ENCODE measurements at places on chromosomes 11 and 22.
A peak's percentile ranks its signal among the peaks of the same experiment; 100 is the strongest.

DNA sequence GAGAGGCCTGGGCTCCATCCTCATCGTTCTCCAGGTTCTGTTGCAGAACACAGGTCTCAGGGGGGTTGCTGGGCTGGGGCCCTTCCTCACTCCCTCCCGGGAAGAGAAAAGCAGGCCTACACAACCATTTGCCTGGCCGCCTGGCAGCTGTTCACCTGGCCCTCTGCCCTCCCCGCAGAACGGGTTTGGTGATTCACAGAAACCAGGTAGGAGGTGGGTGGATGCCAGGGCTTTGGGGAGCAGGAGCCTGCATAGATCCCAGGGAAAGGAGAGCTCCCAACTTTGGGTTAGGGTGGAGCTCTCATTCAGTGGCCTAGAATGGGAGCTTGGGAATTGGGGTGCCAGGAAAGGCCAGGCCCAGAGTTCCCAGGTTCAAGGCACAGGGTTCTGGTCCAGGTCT lies 995 bp downstream of the TMEM134 start:
- peak; percentile 94 for DNase-seq

DNA sequence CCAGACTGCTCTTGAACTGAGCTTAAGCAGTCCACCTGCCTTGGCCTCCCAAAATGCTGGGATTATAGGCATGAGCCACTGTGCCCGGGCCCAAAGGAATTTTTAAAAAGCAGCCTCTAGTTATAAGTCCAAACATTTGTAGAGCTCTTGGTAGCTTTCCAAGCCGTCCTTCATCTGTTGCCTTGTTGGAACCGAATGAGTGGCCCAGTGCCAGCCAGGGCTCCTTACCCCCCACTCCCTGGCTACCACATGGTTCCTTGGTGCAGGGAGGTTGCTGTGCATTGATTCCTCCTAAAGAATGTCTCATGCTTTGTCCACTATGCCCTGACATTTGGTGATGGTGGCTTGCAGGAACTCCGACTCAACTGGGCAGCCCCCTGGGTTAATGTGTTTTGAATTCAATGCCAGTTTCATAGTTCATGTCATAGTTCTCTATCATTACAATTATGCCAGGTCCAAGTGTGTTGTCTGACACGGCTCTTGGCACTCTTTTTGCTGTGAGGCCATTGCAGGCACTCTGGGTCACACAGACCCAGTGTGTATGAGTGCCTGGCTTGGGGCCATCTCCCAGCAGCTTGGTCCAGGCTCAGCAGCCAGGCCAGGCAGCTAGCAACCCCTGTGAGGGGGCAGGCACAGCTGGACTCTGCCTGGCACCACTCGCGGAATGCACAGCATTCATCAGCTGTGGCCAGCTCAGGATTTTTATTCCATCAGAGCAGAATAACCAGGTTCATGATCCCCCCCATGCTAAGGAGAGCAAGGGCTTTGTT lies 13.3 kb upstream of the MICALL1 start:
- peak; percentile 61 for DNase-seq

GRCh38 chr22:30426388-30427353 lies 1.1 kb downstream of the MTFP1 start:
- peak; percentile 78 for DNase-seq

- peak; percentile 46 for DNase-seq
Measured at GRCh38 chr11:134863294-134863693, 451.3 kb upstream of the B3GAT1 start.

DNA sequence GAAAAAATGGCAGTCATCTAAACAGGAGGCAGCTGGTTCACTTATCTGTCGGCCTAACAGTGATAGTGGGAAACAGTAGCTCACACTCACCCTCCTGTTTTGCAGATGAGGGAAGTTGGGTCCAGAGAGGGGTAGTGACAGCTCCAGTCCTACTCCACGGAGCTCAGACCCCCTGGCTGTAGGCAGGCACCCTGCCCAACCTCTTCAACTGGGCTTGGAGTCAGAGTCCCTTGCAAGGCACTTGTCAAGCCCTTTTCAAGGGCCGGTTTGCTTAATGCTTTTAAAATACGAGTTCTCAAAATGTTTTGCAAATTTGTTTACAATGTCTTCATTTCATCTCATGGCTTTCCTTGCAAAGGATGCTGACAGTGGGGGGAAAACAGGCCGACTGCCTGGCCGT lies 75.1 kb downstream of the BMAL1 start:
- no peak for DNase-seq

- no peak for DNase-seq
Measured at GRCh38 chr22:37464181-37464580, 22.0 kb downstream of the MFNG start.

GRCh38 chr22:50675553-50676179 lies 3.0 kb downstream of the SHANK3 start:
- no peak for DNase-seq

- no peak for DNase-seq
Measured at GRCh38 chr11:112024178-112024772, 933 bp upstream of the DLAT start.

- DNase-seq: no peak
Measured at GRCh38 chr22:33580310-33580709, 340.0 kb downstream of the LARGE1 start.

DNA sequence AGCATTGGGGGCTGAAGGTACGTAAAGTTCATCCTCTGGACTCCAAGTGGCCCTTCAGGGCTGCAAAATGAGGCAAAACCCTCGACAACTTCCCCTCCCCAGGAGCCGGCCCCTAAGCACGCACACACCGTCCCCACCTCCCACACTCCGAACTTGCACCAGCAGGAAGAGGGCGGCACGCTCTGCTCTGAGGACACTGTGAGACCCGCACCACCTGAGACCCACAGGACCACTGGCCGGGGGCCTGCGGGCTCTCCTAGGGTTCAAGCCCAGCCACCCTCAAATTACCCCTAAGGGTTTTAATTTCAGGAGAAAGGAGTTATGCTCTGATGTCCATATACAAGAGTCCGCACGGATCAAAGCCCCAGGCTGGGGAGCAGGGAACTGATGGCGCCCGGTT lies 49.7 kb upstream of the BID start:
- no peak for DNase-seq

DNA sequence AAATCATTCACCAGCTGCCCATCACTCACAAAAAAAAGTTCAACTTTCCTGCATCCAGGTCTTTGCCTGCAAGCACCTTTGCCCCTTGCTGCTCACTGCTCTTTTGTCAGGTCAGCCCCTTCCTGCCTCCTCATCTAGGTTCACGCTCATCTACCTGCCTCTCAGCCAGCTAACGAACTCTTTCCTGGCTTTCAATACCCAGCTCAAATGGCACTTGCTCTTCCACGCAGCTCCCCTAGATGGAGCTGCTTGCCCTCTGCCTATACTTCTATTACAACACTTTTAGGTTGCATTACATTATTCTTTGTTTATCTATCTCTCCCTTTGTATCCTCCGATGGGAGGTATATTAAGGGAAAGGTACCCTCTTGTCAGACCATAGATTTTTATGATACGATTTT lies 78.9 kb upstream of the TBCEL start:
- no peak for DNase-seq

DNA sequence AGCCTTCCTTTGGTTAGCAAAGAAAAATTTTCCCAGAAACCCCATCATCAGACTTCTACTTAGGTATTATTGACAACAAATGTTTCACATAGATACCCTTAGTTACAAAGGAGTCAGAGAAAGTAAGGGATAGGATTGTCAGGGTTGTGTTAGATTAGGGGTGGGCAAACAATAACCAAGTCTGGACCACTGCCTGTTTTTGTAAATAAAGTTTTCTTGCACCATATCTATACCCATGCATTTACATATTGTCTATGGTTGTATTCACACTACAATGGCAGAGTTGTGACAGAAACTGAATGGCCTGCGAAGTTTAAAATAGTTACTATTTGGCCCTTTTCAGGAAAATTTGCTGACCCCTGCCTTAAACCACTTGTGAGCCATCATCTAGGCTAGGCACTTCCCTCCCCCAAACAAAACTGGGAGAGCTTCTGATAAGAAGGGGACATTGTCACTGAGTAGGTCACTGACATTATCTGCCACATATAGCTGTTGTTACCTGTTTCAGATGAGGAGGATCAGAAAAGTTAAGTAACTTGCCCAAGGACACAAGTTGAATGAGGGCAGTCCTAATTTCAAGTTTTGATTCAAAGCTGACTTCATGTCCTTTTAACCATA lies 40.7 kb upstream of the TMEM135 start:
- no peak for DNase-seq

DNA sequence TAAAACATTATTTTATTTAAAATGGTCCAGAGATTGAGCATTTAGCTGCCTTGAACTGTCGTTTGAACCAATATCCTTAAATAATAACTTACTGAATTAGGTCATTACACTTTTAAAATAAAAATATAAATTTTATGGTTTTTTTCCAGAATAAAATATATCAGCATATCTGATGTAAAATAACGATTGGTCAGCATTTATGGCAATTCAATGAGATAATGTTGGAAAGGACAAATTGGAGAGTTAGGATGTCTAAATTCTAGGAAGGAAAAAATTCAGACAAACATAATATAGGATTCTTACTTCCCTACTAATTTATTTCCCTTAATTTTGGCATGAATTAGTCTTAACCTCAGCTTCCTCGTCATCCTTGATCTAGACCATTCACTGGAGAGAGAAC lies 113.4 kb downstream of the GRIA4 start:
- DNase-seq: no peak

DNA sequence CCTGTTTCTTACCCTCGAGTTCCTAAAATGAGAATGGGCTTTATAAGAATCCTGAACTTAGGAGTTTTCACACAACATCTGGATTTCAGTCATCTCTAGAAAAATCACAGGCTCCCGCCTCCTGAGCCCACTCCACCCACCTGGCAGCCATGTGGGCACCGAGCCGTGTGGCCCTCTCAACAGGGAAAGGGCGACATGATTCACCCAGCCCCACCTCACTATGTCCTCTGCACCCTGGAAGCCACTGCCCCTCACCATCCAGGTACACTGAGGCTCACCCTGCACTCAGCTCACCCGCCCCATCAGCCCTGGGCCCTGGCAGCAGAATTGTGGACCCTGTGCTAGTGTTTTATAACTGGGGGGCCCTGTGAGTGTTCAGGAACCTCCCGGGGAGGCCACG lies 101.5 kb downstream of the SHANK2 start:
- DNase-seq: no peak

GRCh38 chr11:5737091-5737490 lies 843 bp downstream of the OR56B1 start:
- DNase-seq: no peak

DNA sequence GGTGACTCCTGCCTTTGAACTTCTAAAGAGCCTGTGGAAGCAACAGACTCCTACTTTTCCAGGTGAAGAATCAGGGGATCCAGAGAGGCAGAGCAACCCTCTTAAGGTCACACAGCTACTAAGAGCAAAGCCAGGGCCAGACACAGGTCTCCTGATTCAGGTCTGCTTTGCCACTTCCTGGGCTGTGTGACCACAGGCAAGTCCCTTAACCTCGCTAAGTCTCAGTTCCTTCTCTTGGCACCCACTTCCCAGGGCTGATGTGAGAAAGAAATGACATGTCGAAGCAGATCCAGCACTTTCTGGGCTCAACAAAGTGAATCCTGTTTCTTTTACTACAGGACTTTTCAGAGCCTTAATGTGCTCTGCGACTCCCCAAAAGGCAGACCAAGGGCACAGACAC lies 30.2 kb downstream of the UQCR10 start:
- DNase-seq: no peak

DNA sequence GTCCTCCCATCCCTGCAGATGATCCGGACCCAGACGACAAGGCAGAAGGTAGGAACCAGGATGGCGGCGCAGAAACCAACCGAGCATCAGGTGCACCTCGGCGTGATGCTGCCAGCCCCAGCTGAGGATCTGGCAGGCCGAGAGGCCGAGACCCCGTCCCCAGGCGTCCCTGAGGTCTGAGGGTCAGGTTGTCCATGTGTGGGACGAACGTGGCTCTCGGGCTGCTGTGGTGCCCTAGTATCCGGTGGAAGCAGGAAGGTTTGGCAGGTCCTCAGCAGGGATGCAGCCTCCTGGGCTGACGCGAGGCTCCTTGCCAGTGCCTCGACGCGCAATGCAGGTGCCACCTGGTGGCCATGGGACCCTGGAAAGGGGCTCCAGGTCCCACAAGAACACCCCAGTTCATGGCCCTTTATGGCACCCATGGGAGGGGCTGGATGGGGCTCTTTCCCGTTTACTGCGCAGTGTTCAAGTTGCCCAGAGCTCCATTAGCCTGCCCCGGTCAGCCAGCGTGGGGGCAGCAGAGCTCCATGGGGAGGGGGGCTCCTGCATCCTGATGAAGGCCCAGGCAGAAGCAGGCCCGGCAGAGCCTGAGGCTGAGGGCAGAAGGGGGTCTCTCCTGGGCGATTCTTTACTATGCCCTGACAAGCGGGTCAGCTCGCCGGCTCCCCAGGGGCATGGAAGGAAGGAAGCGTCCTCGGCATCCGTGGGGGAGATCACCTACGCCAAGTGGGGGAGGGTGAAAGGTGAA lies 129.9 kb downstream of the CTTN start:
- no peak for DNase-seq

DNA sequence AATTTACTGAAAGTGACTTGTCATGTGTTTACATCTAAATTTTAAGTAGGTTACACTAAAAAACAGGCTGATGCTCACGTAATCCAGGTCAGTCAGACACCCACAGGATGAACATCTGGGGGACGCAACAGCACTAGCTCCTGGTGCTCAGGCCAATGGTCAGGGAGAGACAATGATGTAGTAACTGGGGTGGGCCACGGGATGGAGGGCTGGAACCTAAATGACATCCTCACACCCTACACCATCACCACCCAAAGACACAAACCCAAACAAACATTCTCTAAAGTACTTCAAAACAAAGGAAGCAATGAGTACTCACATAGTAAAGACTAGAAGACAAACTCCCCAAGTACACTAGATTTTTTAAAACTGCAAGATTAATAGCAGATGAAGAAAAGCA lies 53.5 kb upstream of the SLC25A1 start:
- no peak for DNase-seq

DNA sequence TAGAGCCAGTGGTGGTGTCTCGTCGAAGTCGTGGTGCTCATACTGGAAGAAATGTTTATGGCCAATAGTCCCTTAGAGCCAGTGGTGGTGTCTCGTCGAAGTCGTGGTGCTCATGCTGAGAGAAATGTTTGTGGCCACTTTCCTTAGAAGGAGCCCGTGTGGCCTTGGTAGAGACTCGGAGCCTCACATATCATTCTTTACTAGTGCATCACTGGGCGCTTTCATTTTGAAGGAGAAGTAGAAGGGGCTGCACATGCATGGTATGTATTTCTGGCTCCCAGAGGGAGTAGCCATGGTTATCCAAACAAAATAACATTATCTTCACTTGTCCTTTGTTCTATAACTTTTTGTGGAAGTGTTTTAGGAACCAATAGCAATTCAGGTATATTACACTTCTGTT lies 69.5 kb downstream of the JAM3 start:
- no peak for DNase-seq

DNA sequence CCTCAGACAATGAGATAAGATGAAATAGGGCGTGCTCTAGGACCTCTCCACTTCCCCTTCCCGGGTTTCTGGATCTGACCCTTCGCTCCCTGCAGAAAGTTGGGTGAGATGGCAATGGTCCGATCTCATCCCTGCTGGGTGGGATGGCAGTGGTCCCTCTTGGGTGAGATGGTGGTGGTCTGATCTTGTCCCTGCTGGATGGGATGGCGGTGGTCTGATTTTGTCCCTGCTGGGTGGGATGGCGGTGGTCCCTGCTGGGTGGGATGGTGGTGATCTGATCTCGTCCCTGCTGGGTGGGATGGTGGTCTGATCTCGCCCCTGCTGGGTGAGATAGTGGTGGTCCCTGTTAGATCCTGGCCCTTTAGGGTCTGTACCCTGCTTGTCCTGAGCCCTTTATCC lies 21.3 kb downstream of the ST14 start:
- DNase-seq: no peak

- DNase-seq: no peak
Measured at GRCh38 chr22:48192920-48193319, 1430.5 kb downstream of the TBC1D22A start.

Data from T47D (cell line).